ENCODE measurements at places on chromosomes 2 and 18. TPM values are rescaled to one million over a fixed set of nuclear protein-coding genes. Genes with fewer than 3 reads are reported as not detected.

The PTCD3 gene
- total RNA-seq: 170 TPM

The NXPH2 gene
- not detected for total RNA-seq

The ACADL gene
- total RNA-seq: not detected

The G6PC2 gene
- total RNA-seq: not detected

The RBM44 gene
- total RNA-seq: 3.9 TPM

The IL36A gene
- total RNA-seq: not detected

The PJVK gene
- 2.3 TPM for total RNA-seq
